Skeletal muscle tissue (tissue), 5 donors: ENCODE measurements at places on chromosomes 5 and 9. TPM values are rescaled to one million over a fixed set of nuclear protein-coding genes. Genes with fewer than 3 reads are reported as not detected.

The DROSHA gene
- 67.3 TPM for total RNA-seq

The ITGA2 gene
- total RNA-seq, result 15.7 TPM

The TSPAN17 gene
- total RNA-seq, result 14.6 TPM

The ZNF484 gene
- 13.6 TPM for total RNA-seq

The ESM1 gene
- 0.52 TPM for total RNA-seq

The ADAMTS12 gene
- total RNA-seq, result 19.3 TPM

The GPRIN1 gene
- 0.52 TPM for total RNA-seq

The SPINK7 gene
- total RNA-seq, result not detected

The EQTN gene
- not detected for total RNA-seq

The PLEKHG4B gene
- 0.52 TPM for total RNA-seq

The WDR31 gene
- 2.1 TPM for total RNA-seq

The ADAMTSL2 gene
- 4.7 TPM for total RNA-seq

The TNFSF8 gene
- 1.0 TPM for total RNA-seq

The PCDHB8 gene
- total RNA-seq, result 1.6 TPM

The SLC6A3 gene
- total RNA-seq, result not detected

The TMEM232 gene
- total RNA-seq, result 1.6 TPM

The TTC23L gene
- total RNA-seq, result not detected

The MRPS30 gene
- total RNA-seq, result 64.7 TPM

The BRINP1 gene
- total RNA-seq, result under 0.01 TPM

The TMC1 gene
- 0.52 TPM for total RNA-seq

The GDA gene
- 0.52 TPM for total RNA-seq

The OTP gene
- total RNA-seq, result not detected

The GABRA1 gene
- total RNA-seq, result not detected

The NUTM2F gene
- not detected for total RNA-seq

The ASPN gene
- 213 TPM for total RNA-seq

The FRMPD1 gene
- total RNA-seq, result 6.3 TPM

The DOCK8 gene
- total RNA-seq, result 13.0 TPM

The ARSK gene
- total RNA-seq, result 6.3 TPM

The PCYOX1L gene
- total RNA-seq, result 3.7 TPM

The PTCD2 gene
- 2.6 TPM for total RNA-seq

The RLN1 gene
- 1.0 TPM for total RNA-seq

The TRIM36 gene
- total RNA-seq, result 2.6 TPM

The OR1J2 gene
- not detected for total RNA-seq

The HTR4 gene
- not detected for total RNA-seq

The STPG3 gene
- total RNA-seq, result not detected

The MYMK gene
- 8.9 TPM for total RNA-seq

The PCDHA3 gene
- total RNA-seq, result not detected

The OCLN gene
- total RNA-seq, result 0.52 TPM

The OLFML2A gene
- 65.8 TPM for total RNA-seq

The TAF11L5 gene
- total RNA-seq, result not detected

The IL13 gene
- not detected for total RNA-seq

The OGN gene
- 153 TPM for total RNA-seq
